ENCODE measurements at places on chromosomes 12 and 14. TPM values are rescaled to one million over a fixed set of nuclear protein-coding genes. Genes with fewer than 3 reads are reported as not detected.
A peak's percentile ranks its signal among the peaks of the same experiment; 100 is the strongest.

ADAM21 gene
- 0.16 TPM for polyA plus RNA-seq

PTCSC3 gene
- not detected for polyA plus RNA-seq

GYS2 gene
- polyA plus RNA-seq: not detected

KRT6A gene
- polyA plus RNA-seq: not detected

INHBE gene
- 23.1 TPM for polyA plus RNA-seq

LALBA gene
- not detected for polyA plus RNA-seq

PIGH gene
- polyA plus RNA-seq: 19.0 TPM

TPPP2 gene
- not detected for polyA plus RNA-seq

SLC17A8 gene
- polyA plus RNA-seq: not detected

NPAS3 gene
- polyA plus RNA-seq: 0.04 TPM

CBX5 gene
- polyA plus RNA-seq: 14.3 TPM

KRT73 gene
- not detected for polyA plus RNA-seq

FAM90A1 gene
- 0.20 TPM for polyA plus RNA-seq

GARIN6 gene
- not detected for polyA plus RNA-seq

GRCh38 chr14:33590891-33591630 lies 359.8 kb downstream of the EGLN3 start:
- no peak for DNase-seq

- DNase-seq: no peak
These were observed 70.5 kb downstream of the EP400 start for GRCh38 chr12:132020292-132020691.

GRCh38 chr12:69961246-69961645 lies 136.2 kb downstream of the MYRFL start:
- no peak for DNase-seq

- DNase-seq: no peak
These were observed 104.6 kb downstream of the SAMD4A start for GRCh38 chr14:54671537-54671936.

DNA sequence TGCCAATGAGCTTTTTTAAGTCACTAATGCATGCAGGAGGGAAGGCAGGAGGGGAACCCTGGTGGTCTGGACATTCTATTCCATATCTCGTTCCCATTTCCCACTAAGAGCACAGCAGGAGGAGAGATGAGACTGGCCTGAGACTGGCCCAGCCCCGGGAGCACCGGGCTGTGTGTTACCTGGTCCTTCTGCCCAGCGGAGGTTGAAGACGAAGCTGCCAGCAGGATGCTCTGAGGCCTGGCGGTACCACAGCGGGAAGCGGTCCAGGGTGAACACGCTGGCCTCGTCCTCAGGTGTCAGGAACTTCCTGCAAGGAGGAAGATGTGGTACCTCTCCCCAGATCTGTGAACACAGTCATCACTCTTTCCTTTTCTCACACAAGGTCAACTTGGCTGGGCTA lies 23.9 kb downstream of the LRTM2 start:
- DNase-seq: no peak

- no peak for DNase-seq
These were observed 11.4 kb downstream of the MANSC1 start for GRCh38 chr12:12338527-12339168.

GRCh38 chr12:101769865-101770264 lies 30.6 kb upstream of the SYCP3 start:
- DNase-seq: no peak

- DNase-seq: no peak
These were observed 636.5 kb upstream of the TBX3 start for GRCh38 chr12:115320451-115320850.

DNA sequence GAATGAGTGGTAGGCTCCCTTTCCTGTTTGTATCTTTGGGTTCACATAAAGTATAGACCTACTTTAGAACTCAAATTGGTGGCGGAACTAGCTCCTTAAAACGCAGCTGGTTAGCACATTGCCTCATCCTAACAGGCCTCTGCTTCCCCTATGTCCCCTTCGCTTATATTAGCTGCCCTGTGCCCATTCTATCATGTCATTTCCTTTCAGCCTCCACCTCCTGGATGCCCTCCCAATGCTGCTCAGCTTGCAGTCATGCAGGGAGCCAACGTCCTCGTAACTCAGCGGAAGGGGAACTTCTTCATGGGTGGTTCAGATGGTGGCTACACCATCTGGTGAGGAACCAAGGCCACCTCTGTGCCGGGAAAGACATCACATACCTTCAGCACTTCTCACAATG lies 3.5 kb downstream of the DAZAP2 start:
- DNase-seq: no peak

GRCh38 chr12:2504577-2504976 lies 290.2 kb upstream of the FKBP4 start:
- DNase-seq: no peak

- peak; percentile 80 for DNase-seq
These were observed 99.7 kb downstream of the ZFP36L1 start for GRCh38 chr14:68692916-68693771.

GRCh38 chr12:2284321-2284813 lies 231.6 kb downstream of the CACNA1C start:
- no peak for DNase-seq

GRCh38 chr14:51776102-51776894 lies 84.1 kb upstream of the GNG2 start:
- DNase-seq: no peak

DNA sequence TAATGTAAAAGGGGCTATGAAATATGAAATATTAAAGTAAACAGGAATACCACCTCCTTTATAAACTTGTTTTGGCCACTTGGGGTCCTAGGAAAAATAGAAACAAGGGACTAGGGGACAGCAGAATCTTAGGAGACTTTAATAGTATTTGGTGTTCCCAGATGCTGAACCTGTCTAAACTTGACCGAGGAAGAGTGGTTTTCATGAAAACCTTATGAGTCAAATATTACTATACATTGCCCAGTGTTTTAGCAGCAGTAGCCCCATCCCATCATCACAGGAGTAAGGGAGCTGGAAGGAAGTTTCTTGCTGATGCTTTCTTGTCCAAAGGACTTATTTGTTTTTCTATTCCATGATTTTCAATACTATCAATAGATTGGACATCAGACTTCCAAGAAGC lies 177.5 kb upstream of the CAND1 start:
- no peak for DNase-seq

- DNase-seq: no peak
These were observed 41.2 kb downstream of the DGLUCY start for GRCh38 chr14:91154851-91155625.

DNA sequence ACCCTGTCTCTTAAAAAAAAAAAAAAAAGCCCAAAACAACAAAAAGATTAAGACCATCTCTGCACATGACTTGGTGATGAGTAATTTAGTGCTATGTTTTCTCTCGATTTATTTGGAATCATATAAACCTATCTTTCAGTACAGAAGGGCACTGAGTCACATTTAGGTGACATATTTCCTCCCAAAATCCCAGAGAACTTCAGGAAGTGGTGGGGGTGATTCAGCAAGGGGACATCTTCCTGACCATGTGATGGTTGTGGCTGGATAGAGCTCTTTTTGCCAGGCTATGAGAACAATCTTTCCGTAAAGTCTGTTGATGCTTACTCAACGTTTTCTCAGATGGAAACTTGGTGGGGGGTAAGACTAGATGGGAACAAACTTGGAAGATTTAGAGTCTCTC lies 50.0 kb downstream of the PPFIBP1 start:
- DNase-seq: peak; percentile 88

GRCh38 chr12:91104812-91105466 lies 6.4 kb downstream of the LUM start:
- DNase-seq: no peak

DNA sequence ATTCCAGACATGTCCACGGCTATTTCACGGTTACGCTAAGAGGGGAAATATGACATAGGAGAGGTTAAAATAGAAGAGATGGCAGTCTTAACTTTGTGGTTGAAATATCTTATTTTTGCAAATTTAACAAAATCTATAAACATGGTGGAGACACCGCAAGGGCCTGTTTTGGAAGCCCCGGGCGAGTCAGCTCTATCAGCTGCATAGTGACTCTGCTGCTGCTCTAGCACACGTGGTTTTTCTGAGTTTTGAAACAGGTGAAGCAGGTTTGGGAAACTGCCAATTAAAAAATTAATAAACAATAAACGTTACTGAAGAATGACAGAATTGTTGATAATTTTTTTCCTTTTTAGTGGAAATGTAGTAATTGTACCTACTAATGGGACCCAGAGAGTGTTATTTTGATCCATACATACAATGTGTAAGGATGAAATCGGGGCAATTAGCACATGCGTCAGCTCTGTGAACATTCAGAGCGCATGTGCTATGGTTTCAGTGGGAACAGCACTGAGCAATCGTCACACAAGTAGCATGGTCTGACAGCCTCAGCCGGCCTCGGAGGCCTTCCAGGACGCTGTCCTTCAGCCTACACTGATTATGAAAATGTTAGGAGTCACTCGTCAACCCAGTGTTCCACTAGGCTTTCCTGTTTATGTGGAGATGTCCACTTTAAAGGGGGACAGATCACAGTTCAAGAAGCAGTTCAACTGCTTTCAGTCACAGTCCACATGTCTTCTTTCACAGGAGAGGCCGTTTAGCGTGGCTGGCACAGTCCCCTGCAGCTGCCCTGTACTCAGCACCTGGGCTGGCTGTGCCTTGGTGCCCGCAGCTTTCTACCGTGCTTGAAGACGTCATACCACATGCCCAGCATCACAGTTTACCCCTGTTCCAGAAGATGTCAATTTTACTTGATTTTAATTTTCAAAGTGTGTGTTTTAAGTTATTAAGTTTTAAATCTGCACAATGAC lies 51.8 kb downstream of the MOK start:
- DNase-seq: no peak

DNA sequence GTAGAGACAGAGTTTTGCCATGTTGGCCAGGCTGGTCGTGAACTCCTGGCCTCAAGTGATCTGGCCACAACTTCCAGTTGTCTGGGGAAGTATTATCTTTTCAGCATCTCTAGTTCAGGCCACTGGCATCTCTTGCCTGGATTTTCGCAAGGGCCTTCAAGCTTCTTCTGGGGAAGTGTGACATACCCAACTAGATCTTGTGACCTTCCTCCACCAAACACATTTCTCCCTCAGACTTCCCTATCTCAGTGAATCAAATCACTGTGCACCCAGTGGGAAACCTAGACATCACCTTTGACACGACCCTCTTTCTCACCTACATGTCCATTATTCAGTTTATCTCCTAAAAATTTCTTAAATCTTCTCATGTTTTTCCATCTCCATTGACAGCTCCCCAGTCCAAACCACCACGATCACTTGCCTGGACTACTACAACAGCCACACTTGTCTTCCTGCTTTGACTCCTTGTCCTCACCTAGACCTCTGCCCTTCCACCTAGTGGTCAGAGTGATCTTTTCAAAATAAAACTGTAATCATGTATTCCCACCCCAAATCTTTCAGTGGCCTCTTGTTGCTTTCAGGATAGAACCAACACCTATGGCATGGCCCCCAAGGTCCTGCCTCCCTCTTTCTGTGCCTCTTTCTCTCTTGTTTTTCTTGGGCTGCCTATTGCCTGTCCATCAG lies 3.3 kb downstream of the EEF1AKMT3 start:
- no peak for DNase-seq

DNA sequence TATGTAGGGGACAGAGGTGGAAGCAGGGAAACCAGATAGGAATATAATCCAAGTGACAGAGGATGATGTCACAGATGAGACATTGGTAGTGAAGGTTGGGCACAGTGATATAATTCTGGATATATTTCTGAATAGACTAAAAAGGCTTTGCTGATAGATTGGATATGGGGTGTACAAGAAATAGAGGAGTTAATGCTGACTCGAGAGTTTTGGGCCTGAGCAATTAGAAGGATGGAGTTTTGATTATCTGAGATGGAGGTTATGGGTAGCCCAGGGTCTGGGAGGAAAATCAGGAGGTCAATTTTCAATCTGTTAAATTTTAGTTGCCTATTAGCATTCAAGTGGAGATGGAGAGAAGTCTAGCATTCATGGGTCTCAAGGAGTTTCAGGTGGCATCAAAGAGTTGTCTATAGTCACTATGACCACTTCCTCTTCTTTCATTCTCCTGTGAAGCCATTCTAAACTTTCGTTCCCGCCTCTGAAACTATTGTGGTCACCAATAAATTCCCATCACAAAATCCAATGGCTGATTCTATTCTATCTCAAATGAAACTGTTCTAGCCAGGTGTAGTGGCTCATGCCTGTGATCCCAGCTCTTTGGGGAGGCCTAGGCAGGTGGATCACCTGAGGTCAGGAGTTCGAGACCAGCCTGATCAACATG lies 10.6 kb upstream of the ANO6 start:
- DNase-seq: no peak

DNA sequence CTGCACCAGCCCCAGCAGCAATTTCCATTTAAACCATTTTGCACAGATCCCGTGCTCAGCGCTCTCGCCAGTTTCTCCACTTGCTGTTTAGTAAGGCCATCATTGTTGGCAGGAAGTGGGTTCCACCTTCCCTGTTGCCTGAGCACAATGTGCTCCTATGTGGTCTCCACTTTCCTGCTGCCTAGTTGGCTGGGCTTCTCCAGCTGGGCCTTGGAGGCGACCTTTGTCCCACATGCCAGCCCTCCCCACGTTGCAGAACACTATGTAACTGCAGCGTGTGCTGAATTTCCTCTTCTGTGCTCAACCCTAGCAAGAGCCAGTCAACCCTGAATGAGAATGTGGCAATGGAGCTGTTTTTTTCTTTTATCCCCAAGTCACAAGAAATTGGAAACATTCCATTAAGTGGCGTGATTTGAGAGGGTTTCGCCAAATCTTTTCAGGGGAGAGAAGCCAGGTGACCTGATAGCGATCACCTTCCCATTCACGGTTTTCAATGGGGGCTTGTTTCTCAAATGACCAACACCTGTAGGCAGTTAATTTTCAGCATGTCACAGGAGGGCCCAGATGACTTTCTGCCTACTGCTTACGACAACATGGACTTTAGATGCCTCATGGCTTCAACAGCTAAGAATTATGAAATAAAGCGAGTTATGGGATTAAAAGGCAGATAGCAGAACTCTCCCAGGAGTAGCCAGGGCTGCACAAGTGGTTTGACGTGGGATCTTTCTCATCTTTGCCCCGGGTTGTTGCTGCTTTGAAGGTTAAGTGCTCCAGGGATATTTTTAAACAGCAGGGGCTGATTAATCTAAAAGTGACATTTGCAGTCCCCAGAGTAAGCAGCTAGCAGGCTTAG lies at the start of gene ACACB:
Gene ACACB, plus strand, starts transcription at position 830 of the 853 bp plus-strand sequence. CDS start 22,819 bp downstream, outside the sequence.
- no peak for DNase-seq

DNA sequence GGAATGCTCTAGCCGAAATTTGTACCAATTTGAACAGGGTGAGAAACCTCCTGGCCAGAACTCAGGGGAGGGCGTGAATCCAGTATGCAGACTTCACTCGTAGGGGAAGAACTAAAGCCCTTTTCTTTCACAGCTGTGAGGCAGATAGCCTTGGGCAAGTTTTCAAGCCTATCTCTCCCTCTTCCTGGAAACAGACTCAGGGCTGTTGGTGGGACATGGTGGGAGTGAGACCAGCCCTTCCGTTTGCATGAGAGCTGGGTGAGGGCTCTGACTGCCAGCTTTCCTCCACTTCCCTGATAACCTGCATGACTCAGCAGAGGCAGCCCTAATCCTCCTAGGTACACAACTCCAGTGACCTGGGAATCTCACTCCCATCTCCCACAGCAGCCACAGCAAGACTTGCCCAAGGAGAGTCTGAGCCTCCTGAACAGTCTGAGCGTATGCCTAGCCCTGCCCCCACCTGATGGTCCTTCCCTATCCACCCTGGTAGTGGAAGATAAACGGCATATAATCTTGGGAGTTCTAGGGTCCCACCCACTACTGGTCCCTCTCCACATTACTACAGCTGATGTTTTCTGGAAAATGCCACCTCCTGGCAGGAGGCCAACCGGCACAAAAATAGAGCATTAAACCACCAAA lies 170.1 kb upstream of the AMIGO2 start:
- DNase-seq: no peak

GRCh38 chr12:75611041-75611440 lies 99.6 kb upstream of the KRR1 start:
- no peak for DNase-seq

- DNase-seq: peak; percentile 56
These were observed 30.9 kb downstream of the NIN start for GRCh38 chr14:50800032-50800431.

- peak; percentile 92 for DNase-seq
These were observed 55.6 kb downstream of the CLIP1 start for GRCh38 chr12:122366685-122367475.
